ENCODE measurements at places on chromosomes 7 and 10.

GRCh38 chr7:141377906-141378305 lies 173.3 kb upstream of the AGK start:
- no peak for DNase-seq

DNA sequence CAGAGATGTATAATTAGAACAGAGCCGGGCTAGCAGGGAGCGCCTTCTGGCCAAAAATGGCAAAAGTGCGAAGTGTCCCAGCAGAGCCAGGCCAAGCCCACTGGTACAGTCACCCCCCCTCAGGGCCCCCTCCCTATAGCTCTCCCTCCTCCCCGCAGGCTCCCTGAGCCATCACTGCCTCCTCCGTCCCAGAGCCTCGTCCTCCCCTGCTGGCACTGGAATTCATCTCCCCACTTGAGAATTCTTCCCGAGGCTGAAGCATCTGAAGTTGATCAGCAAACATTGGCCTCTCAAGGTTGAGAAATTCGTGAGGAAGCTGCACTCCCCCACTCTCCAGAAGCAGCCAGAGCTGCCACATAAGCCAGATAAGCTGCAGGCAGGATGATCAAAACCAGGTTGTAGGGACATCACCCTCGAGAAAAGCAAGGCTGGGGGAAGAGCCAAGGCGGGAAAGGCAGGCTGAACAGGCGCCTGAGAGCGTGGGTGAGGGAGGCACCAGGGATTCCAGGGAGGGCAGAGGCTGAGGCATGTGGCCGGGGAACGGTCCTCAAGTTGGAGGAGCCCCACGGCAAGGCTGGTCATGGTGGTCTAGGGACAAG lies 23.4 kb downstream of the CAMK2G start:
- DNase-seq: no peak

DNA sequence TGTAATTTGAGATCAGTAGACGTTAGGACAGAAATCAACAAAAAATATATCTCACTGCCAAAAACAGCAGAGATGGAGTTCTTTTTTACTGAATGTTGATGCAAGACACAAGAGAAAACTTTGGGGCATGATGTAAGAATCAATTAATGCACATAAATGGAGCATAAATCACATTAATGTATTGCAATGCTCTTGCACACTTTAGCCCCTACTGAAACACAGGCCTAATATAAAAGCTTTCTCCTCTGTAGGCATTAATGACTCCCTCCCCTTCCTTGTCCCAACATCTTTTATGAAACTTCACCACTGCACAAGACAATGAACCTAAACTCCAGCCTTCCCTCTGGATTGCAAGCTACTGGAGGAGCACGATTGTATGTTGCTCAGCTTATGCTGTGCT lies 58.8 kb downstream of the CACNA2D1 start:
- no peak for DNase-seq

DNA sequence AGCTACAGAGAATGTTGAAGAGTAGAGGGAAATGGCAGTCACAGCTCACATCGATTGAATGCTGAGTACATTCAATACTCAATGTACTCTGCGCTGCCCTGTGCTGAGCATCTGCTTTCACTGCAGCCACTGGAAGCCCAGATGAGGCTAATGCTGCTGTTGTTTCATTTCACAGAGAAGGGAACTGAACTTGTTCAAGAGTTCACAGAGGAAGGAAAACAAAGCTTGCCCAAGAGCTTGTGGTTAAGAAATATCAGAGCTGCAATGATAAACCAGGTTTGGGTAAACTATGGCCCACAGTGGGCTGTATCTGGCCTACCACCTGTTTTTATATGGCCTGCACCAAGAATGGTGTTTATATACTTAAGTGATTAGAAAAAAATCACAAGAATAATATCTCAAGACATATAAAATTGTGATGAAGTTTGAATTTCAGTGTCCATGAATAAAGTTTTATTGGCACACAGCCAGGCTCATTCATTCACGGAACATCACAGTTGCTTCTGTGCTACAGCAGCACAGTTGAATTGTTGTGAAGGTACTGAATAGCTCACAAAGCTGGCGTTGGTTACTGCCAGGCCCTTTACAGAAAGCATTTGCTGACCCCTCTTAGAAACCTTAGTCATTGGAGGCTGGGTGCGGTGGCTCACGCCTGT lies 64.1 kb downstream of the CFAP58 start:
- DNase-seq: no peak

- no peak for DNase-seq
Measured at GRCh38 chr7:70614237-70615045, 517.5 kb upstream of the GALNT17 start.

GRCh38 chr10:79103585-79103984 lies 34.8 kb downstream of the ZMIZ1 start:
- no peak for DNase-seq

DNA sequence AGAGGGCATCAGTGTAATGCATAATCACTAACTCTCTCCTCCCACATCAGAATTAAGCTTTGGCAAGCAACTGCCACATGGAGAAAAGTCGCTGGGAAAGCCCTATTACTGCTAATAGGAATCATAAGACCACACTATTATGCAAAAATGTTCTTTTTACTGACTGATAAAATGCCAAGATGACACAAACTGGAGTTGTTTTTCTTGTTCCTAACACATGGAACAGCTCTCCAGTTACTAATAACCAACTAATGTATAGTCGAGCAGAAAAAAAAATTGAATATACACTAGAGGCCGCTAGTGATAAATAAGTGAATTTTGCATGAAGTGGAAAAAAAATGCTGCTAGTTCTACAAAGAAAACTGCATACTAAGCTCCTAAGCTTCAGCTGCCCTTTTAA lies 165.6 kb downstream of the TPK1 start:
- no peak for DNase-seq

DNA sequence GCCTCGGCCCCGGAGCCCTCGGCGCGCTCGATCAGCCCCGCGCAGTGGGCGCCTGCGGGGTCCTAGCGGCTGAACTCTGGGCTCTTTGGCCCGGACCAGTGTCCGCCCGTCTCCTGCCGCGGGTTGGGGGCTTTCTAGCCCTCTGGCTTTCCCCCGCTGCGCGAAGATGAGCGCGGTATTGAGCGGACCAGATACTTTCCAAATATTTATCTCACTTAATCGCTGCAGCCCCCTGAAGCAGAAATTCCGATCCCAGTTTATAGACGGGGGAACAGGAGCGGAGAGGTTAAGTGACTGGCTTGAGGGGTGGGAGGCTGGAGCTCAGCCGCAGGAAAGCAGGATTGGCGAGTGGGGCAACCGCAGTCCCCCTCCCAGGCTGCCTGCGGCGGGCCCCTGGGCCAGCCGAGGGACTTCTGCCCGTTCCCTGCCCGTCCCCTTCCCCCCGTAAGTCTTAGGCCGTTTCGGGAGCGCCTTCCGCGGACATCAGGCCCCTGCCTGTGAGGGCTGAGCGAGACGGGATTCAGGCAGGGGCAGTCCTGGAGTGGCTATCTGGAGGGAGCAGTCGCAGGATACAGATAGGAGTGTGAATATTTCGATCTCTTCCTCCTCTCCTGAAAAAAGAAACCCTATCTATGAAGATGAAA lies 565 bp downstream of the STRIP2 start:
- no peak for DNase-seq

GRCh38 chr10:118564652-118565051 lies 30.8 kb downstream of the PRLHR start:
- DNase-seq: no peak
